LoVo (cell line): ENCODE measurements at places on chromosomes 1 and 21.

DNA sequence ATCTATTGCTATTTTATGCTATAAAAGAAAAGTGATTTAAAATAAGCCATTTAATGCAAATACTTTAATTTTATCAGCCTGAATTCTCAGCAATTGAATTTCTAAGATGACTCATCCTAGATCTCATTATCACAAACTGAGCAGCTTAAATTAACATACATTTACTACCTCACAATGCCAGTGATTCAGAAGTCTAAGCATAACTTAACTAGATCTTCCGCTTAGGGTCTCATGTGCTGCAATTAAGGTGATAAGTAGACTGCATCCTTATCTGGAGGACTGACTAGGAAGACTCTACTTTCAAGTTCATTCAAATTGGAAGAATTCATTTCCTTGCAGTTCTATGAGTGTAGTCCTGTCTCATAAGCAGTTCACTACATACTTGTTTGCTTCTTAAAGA is 286.6 kb downstream of the COL11A1 start:
- DNase-seq = no peak

GRCh38 chr1:245580651-245581050 is 425.9 kb downstream of the KIF26B start:
- DNase-seq = no peak

- no peak for DNase-seq
Measured at GRCh38 chr1:230423951-230424350, 2.2 kb downstream of the PGBD5 start.

- peak; percentile 78 for DNase-seq
Measured at GRCh38 chr1:151994956-151995355, 1.3 kb upstream of the S100A10 start.

- no peak for DNase-seq
Measured at GRCh38 chr1:196102826-196103225, 505.4 kb downstream of the KCNT2 start.

DNA sequence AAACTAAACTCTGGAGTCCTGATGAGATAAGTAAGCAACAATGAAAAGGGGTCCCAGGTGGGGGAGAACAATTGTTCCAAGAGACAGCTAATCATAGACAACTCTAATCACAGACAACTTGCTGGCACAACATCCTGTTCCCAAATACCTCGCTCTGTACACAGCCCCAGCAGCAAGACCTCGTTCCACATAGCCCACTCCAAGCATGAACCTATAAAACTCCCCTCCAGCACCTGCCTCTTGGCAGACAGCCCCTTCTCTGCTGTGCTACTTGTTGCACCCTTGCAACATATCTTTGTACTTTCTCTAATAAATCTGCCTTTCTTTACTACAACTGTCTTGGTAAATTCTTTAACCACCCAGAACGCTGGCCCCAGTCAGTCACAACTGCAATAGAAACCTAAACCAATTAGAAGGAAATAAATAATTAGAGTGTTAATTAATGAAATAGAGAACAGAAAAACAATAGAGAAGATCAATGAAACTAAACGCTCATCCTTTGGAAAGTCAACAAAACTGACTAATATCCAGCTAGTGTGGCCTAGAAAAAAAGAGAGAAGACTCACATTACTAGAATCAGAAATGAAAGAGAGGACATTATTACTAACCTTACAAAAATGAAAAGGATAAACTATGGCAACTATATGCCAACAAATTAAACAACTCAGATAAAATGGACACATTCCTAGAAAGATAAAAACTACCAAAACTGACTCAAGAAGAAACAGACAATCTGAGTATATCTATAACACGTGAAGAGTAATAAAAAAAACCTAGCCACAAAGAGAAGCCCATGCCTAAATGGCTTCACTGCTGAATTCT is 36.1 kb downstream of the LRRC40 start:
- DNase-seq = no peak

- no peak for DNase-seq
Measured at GRCh38 chr1:19940486-19941205, 17.2 kb upstream of the PLA2G2E start.

DNA sequence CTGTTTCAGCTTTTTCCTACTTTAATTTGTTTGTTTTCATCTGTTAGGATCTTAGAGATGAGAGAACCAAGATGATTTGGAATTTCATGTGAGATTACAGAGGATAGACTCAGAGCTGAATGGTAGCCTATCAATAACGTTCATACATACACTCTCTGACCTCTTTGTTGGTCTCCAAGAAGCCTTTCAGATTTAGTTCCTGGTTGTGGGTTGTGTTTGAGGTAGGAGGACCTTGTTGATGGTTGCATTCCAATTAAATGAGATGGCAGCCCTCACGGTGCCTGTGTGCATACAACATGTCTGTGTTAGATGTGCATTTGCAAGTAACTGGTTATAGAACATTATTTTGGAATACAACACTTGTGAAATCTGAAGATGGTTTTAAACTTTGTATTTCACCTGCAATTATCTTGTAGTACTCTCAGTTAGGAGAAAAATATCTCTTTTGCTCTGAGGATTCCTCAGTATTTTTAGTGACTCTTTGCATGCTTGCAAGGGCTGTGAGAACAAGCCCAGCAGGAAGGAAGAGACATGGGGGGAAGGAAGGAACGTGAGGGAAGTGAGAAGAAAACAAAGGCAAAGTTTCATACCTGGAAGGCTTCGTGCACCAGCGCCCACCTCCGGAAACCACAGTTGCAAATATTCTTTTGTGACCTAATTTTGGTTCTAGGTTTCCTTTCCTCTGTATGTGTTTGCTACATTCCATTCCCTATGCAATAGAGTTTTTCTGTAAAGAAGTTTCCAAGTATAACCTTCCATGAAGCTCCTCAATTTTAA is 291.8 kb downstream of the DISC1 start:
- DNase-seq = no peak

DNA sequence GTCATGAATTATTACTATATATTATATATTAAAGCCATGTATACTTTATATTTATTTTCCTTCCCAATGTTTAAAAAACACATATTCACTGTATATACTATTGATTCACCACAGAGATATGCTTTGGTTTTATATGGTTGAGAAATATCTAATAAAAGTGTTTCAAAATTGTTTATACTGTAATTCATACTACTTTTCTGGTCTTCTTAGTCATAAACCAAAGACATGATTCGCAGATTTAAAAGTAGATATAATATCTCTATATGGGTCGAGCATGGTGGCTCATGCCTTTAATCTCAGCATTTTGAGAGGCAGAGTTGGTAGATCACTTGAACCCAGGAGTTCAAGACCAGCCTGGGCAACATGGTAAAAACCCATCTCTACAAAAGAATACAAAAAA is 738.4 kb downstream of the USP25 start:
- no peak for DNase-seq

DNA sequence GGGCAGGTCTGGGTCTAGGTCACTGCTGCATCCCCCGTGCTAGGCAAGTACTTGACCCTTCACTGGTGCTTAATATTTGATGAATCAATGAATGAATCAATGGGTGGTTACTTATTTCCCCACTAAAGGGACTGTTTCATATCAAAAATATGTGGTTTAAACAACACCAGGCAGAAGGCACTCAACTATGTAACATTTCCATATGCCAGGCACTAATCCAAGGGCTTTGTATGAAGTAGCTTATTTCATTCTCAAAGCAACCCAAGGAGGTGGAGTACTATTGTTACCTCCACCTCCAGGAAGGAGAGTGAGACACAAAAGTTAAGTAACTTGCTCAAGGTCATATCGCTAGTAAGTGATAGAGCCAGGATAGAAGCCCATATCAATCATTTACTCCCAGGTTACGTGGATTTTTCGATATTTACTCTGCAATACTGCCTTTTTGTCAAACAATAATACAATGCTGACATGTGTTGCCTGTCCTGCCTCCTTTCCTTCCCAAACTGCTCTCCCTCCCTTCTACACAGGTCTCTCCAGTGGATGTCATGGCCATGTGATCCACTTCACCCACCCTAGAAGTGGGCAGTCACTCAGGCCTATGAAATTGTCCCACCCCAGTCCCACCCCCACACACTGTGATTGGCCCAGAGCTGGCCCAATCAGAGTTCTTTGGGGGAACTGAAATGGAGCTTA is 142.8 kb downstream of the ETS2 start:
- DNase-seq = no peak

GRCh38 chr1:71488555-71489252 is 407.9 kb upstream of the ZRANB2 start:
- no peak for DNase-seq

- DNase-seq = no peak
Measured at GRCh38 chr1:174291059-174291458, 131.7 kb downstream of the RABGAP1L start.

GRCh38 chr1:197737916-197738315 is 37.4 kb downstream of the DENND1B start:
- DNase-seq = no peak

- DNase-seq = no peak
Measured at GRCh38 chr1:209302779-209303568, 280.5 kb upstream of the CAMK1G start.

DNA sequence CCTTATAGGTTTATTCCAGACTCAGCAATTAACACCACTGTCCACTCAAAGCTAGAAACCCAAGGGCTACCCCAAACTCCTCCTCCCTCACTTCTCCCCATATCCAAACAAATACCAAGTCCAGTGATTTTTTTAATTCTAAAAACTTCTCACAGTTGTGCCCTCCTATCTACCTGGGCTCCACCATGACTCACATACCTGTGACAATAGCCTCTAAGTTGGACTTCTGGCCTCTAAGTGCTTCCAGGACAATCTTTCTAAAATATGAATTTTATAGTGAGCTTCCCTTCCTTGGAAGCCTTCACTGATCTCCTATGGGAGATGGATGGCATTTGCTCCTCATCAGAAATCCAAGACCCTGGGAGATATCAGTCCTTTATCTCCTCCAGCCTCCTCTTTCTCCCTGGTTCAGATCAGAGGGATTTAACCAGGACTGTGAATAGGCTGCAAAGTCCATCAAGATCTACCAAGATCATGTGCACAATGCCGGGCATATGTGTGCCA is 219.3 kb downstream of the TOMM20 start:
- no peak for DNase-seq

GRCh38 chr1:53390736-53391135 is 62.9 kb upstream of the LRP8 start:
- no peak for DNase-seq

GRCh38 chr1:50527249-50527986 is 104.2 kb upstream of the DMRTA2 start:
- DNase-seq = no peak

- no peak for DNase-seq
Measured at GRCh38 chr1:59074598-59074997, 222.3 kb upstream of the FGGY start.

- no peak for DNase-seq
Measured at GRCh38 chr1:156160743-156161171, 7.4 kb downstream of the SEMA4A start.

DNA sequence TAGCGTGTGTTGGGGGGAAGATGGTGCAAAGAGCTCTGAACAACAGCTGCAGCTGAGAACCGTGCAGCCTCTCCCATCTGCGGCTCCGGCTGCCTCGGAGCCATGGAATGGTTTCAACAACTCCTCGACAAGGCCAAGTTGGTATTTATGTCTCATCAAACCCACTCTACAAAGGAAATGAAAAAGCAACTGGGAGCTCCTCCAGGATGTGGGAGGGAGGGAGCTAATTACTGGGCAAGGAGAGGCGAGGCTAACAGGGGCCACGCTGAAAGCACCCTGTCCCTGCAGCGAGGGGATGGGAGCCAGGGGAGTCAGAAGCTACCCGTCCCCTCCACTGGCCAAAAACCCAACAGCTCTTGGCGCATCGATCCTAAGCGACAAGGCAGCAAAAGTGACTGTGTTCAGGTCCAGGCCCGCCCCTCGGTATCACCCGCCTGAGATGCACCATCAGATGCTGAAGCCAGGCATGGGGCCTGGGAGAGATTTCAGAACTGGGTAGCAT is 63.1 kb downstream of the ACOT7 start:
- DNase-seq = no peak

DNA sequence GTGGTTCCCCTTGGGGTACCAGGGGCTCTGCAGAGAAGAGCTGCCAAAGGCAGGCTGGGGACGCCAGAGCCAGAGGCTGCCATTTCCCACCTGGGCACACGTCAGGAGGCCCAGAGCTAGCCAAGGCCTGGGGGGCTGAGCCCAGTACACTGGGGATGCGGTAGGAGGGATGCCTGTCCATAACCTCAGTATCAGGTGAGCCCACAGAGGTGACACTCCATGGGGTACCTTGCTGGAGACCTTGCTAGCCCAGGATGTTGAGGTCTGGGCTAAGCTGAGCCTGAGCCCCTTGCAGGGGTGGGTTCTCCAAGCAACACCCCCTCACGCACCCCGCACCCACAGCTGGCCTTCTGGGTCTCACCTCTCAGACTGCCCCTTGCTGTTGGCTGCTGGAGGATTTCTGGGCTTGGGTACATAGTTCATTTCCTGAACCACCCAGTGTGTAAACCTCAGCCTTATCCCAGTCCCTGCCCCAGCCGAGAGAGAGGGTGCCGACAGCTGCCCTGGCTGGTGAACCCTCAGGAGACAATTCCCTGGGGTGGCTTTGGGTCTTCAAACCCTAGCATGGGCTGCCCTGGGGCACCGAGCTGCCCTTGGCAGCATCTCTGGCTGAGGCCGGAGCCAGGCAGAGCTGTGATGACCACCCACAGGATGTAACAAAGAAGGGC is 92.5 kb upstream of the VAMP3 start:
- no peak for DNase-seq

- no peak for DNase-seq
Measured at GRCh38 chr1:51439053-51439452, 80.0 kb downstream of the EPS15 start.

DNA sequence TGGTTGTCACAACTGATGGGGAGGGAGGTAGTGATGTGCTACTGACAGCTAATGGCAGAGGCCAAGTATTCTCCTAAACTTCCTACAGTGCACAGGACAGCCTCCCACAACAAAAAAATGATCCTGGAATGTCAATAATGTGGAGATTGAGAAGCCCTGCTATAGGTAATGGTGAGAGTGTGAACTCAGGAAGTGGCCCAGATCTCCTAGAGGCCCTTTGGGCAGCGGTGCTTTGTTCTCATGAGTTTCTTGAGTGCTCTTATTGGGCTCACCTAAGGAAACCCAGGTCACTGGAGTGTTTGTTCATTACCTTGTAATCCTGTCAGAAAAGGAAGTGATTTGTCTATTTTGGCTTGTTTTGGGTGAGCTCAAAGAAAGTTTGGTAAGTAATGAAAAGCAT is 5.9 kb downstream of the OTUD3 start:
- DNase-seq = no peak

DNA sequence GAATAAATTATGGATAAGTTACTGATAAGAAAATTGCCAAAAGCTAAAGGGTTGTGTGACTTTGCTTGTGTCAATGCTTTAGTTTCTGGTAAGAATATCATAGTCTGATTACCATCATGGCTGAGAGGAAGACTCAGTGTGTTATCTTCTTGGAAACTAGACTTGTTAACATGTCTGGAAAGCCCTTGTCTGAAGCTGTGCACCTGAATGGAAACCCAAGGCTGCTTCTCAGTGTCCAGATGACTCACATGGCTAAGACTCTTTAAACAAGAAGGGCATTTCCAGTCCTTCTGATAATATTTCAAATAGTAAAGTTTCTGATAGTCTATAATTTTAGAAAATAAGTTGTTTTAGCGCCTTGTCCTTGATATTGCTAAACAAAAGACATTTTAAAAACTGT is 1092.7 kb downstream of the PLA2G4A start:
- no peak for DNase-seq

- no peak for DNase-seq
Measured at GRCh38 chr1:5944154-5944842, 47.9 kb downstream of the NPHP4 start.
